ENCODE measurements at places on chromosomes 4 and X. TPM values are rescaled to one million over a fixed set of nuclear protein-coding genes. Genes with fewer than 3 reads are reported as not detected.

- no peak for DNase-seq
Measured at GRCh38 chr4:60745800-60746571, 454.1 kb upstream of the ADGRL3 start.

PGAM4 gene
- polyA plus RNA-seq, result not detected

IL1RAPL2 gene
- 0.76 TPM for polyA plus RNA-seq

- DNase-seq, result no peak
Measured at GRCh38 chrX:71292669-71293365, 8.7 kb upstream of the ITGB1BP2 start.

DNA sequence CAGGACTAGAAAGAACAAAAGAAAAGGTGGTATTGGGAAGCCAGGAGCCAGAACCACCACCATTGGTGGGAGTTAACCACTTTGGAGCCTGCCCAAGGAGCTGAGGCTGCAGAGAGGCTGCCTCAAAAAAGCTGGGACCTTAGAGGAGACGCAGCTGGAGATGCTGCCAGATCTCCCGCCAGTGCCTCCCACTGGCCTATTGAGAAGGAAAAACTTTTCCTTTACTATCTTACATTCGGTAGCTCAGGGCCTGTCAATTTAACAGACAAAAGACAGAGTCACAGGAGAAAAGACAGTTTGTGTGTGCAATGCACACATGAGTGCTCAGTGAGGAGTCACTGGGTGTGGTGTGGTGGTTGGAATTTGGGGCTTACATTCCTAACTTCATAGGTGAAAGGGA, 52.4 kb upstream of the HPSE start:
- no peak for DNase-seq

GRCh38 chr4:92304606-92305005, 840 bp downstream of the GRID2 start:
- no peak for DNase-seq

DNA sequence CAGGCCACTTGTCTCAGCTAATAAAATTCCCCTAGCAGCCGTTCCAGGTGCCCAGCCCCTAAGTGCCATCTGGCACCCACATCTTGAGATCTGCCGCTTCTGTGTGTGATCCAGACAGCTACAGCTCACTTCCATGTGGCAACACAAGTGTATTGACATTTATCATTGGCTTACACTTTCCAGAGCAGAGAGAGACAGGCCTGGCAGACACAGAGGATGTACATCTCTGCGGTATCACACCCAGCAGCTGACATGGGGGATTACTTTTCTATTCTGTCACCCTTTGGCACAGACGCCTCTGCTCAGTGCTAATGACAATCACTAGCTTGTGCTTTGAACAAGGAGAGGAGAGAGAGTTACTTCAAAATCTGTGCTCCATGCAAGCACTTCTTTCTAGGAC, 195.9 kb downstream of the KDR start:
- DNase-seq, result no peak

DNA sequence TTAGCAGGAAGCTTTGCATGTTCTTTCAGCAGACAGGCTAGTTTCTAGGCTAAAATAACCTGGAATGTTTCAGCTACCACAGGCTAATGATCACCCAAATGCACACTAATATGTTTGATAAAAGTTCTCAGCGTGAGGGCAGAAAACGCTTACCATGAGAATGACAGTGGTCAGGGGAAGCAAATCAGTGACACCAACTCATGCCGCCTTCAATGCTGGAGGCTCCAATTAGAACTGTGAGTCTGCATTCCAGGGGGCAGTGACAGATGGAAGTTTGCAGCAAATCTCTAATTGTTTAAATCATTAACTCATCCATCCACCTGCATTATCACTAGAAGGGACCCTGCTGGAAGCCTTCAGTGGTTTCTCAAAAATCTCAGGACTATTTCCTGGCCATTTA, 43.2 kb downstream of the ANOS1 start:
- DNase-seq, result no peak

- DNase-seq, result no peak
Measured at GRCh38 chr4:104682311-104682710, 187.6 kb upstream of the CXXC4 start.

DNA sequence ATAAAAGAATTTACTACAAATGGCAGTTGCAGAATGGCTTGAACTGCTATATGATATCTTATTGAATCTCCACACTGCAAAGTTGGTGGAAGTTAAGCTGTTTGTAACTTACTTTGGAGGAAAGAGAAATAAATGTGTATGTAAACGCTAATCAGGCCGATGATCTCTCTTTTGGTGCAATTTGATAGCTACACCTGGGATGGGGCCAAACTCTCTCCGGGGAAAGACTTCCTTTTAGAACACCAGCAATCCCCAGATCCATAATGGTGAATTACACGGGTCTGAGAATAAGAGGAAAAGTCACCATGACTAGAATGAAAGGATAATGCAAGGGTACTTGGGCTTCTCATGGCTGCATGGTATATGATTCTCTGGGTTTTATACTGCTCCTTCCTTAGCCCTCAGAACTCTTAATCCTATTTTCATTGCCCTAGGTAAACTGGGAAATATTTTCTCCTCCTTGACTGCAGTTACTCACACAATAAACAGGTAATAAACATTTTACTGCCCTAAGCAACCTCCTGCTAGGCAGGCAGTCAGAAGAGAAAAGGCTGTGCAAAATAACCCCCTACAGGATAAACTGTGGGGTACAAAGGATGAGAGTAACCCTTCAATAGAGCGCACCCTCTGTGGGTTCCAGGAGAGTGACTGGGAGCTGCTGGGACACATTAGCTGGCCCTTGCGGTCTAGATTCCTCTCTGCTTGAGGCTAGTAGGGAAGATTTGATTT, 109.3 kb downstream of the MGST2 start:
- no peak for DNase-seq

GRCh38 chr4:168880072-168880675, 129.9 kb downstream of the CBR4 start:
- DNase-seq, result no peak

DNA sequence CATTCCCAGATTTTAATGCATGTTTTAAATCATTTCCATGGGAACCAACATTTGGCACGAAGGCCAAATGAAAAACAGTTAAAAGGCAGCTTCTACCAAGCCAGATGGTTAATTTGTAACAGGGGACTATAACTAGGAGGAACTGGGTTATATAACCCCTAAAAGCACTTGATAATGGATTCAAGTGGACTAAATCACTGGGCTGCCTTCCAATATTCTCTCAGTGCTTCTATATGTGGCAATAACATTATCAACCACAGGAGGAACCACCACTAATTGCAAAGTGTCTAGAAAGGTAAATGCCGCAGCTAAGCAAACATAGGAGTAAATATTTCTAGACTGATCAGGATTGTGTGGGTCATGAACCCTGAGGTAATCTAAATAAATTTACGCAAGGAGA, 391.5 kb downstream of the UBE2NL start:
- peak; percentile 20 for DNase-seq

DNA sequence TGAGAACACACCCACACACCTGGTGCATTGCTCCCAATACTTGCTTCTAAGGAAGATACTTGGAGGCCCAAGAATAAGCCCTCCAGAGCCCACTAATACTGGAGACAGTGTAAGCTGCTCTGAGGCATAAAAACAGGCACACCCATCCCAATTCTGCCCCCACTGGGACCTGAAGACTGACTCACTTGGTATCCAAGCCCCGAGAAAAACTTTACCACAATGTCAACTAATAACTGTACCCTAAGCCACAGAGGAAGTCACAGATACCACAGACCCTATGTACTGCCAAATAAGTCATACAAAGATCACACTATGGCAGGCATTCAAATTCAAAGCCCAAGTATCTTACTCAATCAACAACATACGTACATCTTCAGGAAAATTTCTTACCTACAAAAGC, 398.2 kb upstream of the SPANXN1 start:
- DNase-seq, result no peak

DNA sequence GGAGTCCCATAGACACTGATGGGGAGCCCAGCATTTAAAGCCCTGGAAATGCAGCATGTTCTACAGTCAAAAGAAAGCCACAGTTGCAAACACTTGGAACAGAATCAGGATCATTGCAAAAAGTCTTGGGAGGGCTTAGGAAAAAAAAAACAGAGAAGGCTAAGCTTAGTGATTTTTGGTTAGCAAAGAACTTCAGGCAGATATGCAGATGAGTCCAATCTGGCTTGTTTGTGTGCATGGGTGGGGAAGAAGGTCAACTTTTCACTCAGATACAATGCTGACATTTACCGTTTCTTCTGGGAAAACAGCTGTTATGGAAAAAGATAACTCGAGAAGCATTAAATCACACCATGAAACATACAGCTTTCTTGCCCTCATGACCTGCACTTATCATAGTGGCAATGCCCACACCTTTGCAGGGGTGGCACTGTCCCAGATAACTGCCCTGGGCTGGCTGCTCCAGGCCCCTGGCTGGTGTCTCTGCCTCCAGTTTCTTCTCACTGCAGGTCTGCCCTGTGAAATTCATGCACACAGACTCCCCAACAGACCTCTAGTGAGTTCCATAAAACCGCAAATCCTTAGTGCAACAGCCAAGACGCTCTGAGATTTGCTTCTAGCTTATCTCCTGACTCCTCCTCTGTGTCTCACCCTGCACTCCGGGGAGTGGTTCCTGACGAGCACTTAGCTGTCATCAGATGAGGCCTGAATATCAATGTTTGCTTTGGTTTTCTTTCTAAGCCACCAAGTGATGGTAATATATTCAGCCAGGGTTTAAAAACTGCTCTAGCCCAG, 99.2 kb downstream of the DRD5 start:
- no peak for DNase-seq

GRCh38 chrX:121581885-121582284, 534.5 kb downstream of the GLUD2 start:
- DNase-seq, result no peak

DNA sequence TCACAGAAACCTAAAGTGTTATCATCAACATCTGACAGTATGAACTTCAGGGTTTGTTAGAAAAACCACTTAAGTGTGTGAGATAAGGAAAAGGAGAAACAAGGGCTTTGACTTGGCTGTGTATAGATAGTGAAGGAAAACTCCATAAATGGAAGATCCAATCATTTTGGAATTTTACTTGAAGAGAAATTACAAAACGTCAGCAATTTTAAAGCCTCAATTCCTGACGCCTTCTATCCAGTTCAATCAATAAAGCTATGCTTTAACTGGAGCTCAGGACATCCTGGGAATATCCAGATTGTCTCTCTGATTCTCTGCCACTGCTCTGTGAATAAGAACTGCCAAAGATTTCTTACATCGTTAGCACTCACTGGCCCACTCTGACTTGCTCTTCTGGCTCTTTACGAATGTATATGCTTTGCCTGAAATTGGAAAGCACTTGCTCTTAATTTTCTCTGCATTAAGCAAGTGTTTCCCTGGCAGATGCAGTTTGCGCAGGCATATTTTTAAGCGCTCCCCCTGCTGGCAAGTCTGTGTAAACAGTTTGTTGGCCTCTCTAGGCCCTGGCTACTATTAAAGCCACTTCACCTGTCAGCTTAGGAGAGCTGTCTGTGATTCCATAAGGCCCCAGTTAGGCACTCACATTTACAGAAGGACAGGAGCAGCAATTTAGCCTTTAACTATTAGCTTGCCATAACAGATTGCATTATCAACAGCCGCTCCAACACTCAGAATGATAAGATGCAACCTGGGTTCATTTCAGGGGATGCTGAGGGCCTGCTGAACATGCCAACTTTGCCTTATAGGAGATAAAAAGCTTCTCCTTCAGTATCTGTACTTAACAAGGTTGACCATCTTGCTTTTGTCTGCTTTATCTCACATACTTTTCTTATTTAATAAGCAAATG, 251.4 kb upstream of the DDX53 start:
- peak; percentile 18 for DNase-seq

HMX1 gene
- not detected for polyA plus RNA-seq

ARR3 gene
- polyA plus RNA-seq, result 0.56 TPM

- DNase-seq, result no peak
Measured at GRCh38 chr4:4582653-4583052, 40.8 kb upstream of the STX18 start.

IRS4 gene
- polyA plus RNA-seq, result 1.4 TPM

- no peak for DNase-seq
Measured at GRCh38 chrX:3262901-3263300, 83.6 kb downstream of the MXRA5 start.

ADH1A gene
- polyA plus RNA-seq, result 19.2 TPM

AR gene
- polyA plus RNA-seq, result 9.7 TPM

GRCh38 chr4:88720451-88721428, 23.1 kb upstream of the NAP1L5 start:
- no peak for DNase-seq

DNA sequence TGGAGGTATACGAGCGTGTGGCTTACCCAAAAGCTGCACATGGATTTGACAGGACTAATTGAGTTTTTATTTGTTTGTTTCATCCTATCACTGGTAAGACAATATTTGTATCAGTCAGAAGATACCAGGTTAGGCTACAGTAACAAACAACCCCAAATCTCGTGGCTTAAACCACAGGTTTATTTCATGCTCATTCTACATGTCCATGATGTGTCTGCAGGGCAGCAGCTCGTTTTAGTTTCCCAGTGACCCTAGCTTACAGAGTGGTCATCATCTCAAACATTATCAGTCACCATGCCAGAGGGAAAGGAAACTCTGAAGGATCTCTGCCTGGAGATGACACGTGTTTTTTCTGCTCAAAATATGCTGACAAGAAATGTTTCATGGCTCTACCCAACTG, 108.3 kb downstream of the SHROOM3 start:
- no peak for DNase-seq

- peak; percentile 73 for DNase-seq
Measured at GRCh38 chr4:23455456-23456158, 434.2 kb downstream of the PPARGC1A start.

DNA sequence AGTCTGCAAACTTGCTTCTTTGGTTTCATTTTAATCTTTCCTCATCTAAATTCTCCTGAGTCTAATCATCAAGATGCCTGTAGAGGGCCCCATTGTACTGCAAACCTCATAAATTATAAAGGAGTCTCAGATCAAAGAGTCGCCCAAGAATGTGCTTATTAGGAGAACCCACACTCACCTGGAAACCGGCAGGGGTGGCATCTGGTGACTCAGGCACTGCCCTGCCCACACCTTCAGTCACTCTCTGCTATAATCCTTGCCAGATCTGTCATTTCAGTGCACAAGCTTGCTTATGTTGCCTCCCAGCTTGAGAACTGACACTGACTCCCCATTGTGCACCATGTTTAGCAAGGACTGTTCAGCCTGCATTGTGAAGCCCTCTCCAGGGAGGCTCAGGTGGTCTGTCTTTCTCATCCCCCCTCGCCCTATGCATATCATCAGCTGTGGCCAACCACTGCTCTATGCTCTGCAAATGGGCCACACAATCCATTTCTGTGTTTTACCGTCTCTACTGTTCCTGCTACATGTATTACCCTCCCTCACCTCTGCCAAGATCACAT, 12.4 kb downstream of the EPGN start:
- DNase-seq, result peak; percentile 17

- DNase-seq, result no peak
Measured at GRCh38 chrX:24425806-24426205, 39.3 kb upstream of the PDK3 start.

DNA sequence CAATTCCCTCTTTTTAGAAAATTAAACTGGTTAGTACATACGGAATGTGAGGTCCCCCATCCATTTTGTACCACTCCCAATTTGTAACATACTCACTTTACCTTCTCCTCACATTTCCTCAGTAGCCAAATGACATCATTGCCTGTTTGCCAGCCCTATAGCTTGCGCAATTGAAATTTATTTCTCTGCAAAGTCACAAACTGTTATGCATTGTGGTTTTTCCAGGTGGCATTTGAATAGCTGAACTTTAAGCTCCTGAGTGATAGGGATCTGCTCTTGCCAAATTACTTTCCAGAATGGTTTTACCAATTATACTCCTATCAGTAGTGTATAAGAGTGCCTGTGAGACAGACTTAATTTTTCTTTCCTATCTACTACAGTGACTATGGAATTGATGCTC, 7.7 kb downstream of the COL4A5 start:
- DNase-seq, result no peak

GRCh38 chr4:100422894-100423293, 94.9 kb downstream of the EMCN start:
- no peak for DNase-seq
